ENCODE measurements at places on chromosomes 3 and 15.

GRCh38 chr3:71387586-71387985, 195.9 kb downstream of the FOXP1 start:
- no peak for DNase-seq

- no peak for DNase-seq
Measured at GRCh38 chr15:42547918-42548248, 710 bp downstream of the LRRC57 start.

DNA sequence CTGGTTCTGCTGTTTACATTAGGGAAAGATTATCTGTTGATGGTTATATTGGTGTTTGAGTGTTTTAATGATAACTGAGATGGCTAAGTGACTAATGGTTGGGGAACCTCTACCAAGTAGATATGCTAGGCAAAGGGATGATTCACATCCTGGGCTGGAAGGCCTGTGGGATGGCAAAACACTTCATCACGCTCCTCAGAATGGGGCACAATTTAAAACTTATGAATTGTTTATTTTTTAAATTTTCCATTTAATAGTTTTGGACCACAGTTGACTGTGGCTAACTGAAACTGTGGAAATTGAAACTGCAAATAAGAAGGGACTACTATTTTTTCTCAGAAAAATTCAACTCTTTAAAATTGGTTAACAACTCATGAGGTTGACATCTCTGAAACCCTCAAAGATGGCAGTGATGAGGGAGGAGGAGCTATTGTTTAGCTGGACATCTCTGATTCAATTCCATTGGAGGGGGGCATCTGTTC, 100.5 kb upstream of the ZBED2 start:
- no peak for DNase-seq

- no peak for DNase-seq
Measured at GRCh38 chr3:179898024-179898423, 138.7 kb downstream of the PEX5L start.

DNA sequence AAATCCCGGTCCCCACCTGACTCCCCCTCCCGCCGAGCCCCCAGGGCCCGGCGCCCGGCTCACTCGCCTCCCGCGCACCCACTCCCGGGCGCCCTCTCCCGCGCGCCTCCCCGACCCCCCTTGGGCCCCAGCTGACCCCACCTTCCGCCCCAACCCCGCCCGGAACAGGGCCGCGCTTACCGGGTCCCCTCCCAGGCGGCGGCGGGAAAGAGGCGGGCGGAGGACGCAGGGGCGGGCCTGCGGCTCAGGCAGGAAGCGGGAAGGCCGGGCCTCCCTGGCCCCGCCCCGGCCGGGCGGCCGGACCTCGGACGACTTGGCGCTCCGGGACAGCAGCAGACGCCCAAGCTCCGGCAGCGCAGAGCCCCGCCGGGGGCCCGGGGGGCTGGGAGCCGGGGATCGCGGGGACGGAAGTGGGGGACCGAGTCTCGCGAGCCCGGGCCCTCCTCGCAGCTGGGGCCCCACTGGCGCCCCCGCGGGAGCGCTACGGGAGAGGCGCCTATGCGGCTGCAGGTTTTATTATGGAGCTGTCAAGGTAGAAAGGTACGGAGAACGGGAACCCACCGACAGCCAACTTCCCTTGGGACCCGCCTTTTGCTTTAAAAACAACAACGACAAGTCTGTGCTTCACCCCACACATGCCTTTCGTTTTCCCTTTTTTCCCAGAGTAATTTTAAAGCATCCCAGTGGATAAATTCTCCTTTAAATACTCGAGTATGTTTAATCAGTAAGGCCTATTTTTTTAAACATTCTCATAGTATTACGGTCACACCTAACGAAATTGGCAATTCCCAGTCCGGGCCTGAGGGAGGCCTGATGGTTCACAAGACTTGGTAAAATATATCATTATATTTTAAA, at the start of gene SLC41A3:
Gene SLC41A3 (minus strand): TSS at position 212 of the 855 bp plus-strand sequence. CDS start 15,905 bp downstream, outside the sequence.
- peak; percentile 72 for DNase-seq

- no peak for DNase-seq
Measured at GRCh38 chr3:28940994-28941393, 339.9 kb upstream of the RBMS3 start.

DNA sequence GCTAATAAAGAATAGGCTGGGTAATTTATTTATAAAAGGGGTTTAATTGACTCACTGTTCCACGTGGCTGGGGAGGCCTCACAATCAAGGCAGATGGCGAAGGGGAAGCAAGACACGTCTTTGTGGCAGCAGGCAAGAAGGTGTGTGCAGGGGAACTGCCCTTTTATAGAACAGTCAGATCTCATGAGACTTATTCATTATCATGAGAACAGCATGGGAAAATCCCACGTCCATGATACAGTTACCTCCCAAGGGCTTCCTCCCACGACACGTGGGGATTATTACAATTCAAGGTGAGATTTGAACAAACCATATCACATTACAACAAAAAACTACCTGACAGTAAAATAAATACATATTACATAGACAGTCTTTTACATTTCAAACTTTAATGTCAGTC, 414.9 kb downstream of the NAALADL2 start:
- DNase-seq: no peak

DNA sequence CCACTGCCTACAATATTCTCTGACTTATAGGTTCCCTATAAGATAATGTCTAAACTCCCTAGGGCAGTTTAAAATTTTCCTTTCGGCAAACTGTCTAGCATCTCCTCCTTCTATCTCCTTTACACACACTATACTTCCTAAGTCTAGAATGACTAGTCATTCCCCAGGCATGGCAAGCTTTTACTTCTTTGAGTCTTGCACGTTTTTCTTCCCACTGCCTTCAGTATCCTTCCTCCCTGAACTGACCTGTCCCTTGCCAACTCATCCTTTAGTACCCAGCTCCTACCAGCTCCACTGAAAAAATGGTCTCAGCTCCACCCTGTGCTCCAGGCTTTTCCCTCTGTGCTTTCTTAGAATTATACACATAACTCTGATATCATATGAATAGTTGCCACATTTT, 93.8 kb upstream of the KBTBD8 start:
- DNase-seq: no peak

- DNase-seq: no peak
Measured at GRCh38 chr15:62469874-62470688, 305.0 kb upstream of the C2CD4B start.

GRCh38 chr3:121958801-121959200, 63.2 kb downstream of the ILDR1 start:
- no peak for DNase-seq

DNA sequence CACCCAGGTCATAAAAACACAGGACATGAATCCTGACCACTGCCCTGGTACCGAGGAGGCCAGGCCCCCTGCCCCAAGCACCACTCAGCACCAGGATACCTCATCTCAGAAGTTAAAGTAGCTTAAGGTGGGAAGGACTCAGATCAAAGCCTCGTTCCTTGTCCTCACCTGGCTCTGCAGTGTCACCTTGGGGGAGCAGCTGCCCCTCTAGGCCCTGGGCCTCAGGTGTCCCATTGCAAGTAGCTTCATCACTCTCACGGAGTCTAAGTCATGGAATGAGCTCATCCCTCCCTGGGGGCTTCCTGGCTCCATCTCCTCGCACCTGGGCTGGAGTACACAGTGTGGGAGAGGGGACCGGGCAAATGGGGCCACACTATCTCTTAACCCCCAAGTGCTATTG, 148.0 kb downstream of the TPRA1 start:
- DNase-seq: no peak

DNA sequence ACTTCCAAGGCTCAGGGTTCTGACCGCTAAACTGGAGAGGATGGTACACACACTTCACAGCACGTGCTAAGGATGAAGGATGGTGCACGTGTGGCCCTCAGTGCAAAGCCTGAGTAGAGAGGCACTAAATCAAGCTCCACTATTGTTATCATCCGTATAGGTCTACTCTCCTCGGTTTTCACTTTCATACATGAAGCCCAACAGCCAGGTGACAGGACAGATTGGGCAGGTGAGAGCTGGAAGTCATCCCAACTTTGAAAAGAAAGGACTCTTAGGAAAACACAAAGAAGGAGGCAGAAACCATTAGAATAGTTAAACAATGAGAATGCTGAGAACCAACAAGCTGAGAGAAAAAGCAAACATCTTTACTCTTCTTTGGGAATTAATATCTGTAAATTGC, 21.1 kb downstream of the MAGI1 start:
- no peak for DNase-seq

DNA sequence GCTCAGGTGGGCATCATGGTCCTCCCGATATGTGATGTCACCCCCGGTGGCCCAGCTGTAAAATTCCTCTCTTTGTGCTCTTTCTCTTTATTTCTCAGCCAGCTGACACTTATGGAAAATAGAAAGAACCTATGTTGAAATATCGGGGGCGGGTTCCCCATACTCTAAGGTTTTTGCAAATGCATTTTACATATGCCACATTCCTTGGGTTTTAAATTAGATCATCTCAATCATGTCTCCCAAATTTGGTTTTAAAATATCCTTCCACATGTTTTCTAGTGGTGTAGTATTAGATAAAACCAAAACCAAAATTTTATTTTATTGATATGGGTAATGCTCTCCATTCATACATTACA, 4.4 kb upstream of the TMEM62 start:
- DNase-seq: no peak

DNA sequence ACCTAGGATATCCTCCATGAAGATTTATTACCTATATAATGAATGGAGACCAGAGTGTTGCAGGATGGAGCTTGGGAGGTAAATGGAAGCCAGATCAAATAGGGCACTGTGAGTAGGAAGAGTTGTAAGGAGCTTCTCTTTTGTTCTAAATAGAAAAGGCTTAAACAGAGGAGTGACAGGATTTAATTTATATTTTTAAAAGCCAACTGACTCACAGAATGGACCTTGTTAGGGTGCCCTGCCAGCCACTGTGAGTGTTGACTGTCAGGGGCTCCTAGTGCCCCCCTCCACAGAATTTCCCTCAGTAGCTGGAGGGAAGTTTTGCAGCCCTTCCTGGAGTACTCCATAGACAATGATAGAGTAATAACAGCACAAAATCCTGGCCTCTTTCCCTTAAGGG, 547.5 kb downstream of the MCTP2 start:
- no peak for DNase-seq

GRCh38 chr3:152301745-152302181, 33.0 kb downstream of the MBNL1 start:
- no peak for DNase-seq

GRCh38 chr15:92818651-92819277, 81.4 kb upstream of the CHD2 start:
- no peak for DNase-seq

DNA sequence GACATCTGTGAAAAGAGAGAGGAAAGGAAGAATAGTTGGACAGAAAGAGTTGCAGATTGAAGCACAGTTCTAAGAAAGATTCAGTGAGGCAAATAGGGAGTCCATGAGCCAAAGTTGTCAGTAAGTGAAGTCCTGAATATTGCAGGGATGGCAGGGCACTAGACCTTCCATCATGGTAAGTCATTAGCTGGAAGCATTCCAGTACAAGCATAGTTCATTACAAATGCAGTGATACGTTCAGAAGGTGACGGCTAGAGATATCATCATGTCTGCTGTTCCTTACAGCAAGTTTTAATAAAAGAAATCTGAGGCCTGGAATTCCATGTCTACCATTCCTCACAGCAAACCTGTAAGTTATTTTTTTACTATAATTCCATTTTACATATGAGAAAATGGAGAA, 720.1 kb downstream of the GBE1 start:
- no peak for DNase-seq

DNA sequence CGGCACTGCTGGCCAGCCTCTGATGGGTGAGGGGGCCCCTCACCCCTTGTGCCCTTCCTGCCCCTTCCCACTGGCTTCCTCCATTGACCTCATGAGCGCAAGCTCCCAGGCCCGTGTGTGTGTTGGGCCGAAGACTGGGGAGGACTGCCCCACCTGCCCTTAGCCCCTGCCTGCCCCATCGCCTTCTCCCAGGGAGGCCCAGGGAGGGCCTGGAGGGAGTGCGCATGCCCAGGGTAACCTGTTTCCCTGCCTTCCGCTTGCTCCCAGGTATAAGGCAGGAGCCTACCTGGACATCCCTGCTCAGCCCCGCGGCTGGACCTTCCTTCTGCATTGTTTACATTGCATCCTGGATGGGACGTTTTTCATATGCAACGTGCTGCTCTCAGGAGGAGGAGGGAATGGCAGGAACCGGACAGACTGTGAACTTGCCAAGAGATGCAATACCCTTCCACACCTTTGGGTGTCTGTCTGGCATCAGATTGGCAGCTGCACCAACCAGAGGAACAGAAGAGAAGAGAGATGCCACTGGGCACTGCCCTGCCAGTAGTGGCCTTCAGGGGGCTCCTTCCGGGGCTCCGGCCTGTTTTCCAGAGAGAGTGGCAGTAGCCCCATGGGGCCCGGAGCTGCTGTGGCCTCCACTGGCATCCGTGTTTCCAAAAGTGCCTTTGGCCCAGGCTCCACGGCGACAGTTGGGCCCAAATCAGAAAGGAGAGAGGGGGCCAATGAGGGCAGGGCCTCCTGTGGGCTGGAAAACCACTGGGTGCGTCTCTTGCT, 8.8 kb downstream of the DLL4 start:
- DNase-seq: no peak

- no peak for DNase-seq
Measured at GRCh38 chr3:55688154-55688553, 201.0 kb upstream of the WNT5A start.

- DNase-seq: no peak
Measured at GRCh38 chr15:73212424-73212823, 156.3 kb downstream of the HCN4 start.

GRCh38 chr3:179308001-179308400, 14.8 kb upstream of the ZNF639 start:
- DNase-seq: no peak

DNA sequence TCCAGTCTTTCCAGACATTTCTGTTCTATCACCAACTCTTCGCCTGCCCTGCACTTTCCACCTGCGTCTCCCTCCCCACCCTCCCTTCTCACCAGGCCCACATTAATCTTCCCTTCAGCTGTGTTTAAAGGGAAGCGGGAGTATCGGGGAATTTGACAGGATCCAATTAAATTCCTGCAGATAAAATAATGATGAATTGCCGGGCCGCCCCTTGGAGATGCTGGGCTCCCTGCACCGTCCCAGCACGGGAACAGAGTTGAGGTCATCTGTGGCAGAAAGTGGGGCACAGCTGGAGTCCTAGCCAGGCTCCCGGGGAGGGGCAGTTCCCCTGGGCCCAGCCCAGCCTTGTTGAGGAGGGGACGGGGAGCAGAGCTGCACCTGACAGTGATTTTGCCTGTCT, 30.3 kb downstream of the PLXNA1 start:
- DNase-seq: no peak

- DNase-seq: no peak
Measured at GRCh38 chr3:194976874-194977273, 291.2 kb downstream of the FAM43A start.

GRCh38 chr15:92928225-92928750, 28.2 kb downstream of the CHD2 start:
- no peak for DNase-seq

GRCh38 chr3:152858170-152858800, 23.4 kb downstream of the P2RY1 start:
- no peak for DNase-seq

All from effector CD4-positive, alpha-beta T cell (primary cell).